Neural progenitor cell (in vitro differentiated cells): ENCODE measurements at places on chromosomes 4 and X.

DNA sequence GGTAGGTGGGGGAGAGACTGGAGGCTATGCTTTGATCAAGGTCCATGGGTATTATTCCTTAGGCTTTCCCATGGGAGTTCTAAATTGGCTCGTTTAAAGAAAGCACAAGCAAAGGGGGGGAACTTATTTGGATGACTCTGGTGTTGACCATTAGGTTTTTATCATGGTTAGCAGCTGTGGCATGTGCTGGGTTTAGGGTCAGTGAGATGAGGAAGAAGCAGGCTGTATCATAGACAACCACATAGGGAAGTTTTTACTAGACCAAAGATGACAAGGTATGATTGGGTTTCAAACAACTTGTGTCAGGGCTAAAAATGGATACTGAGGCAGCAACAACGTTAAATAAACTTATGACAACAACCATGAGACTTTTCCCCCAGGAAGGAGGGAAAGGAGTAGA is 97.7 kb downstream of the DNAAF6 start:
- no peak for DNase-seq

DNA sequence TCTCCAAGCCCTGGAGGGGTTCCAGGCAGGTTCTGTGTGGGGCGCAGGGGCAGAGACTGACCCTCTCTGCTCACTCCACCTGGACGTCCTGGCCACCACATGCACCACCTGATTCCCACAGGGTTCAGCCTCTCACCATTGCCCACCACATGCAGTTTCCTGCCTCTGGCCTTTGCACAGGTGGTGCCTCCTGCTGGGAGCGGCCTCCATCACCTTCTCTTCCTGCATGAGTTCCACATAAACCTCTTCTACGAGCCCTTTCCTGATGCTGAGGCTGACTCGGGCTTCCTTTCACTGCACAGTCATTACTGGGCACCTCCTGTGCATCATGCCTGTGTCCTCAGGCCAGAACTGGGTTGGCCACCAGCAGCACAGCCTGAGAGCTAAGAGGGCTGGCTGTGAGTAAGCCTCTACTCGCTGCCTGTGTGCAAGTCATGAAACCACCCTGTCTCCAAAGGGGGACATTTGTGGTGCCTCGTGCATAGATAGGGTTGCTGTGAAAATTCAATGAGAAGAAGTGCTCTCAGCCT is 19.9 kb downstream of the MAN2B2 start:
- DNase-seq: no peak

- DNase-seq: no peak
These were observed 153.5 kb downstream of the SH3BGRL start for GRCh38 chrX:81355436-81355835.

- no peak for DNase-seq
These were observed 137.1 kb downstream of the ARSF start for GRCh38 chrX:3178329-3178728.

DNA sequence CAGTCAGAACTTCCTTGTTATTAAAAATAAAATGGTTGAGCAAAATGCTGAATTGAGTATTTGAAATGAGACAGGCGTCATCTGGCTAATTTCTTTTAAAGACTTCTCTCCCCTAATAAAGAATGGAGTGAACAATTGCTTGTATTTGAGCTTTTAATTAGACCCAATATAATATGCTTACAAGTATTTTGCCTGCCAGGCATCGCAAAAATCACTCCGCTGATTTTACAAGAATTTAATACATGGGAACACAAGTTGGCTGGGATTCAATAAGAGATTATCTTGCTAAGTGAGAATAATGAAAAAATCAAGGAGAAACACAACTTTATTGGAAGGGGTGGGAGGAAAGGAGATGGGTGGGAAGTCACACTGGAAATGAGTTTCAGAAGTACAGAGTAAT is 52.3 kb downstream of the KLF3 start:
- DNase-seq: no peak

DNA sequence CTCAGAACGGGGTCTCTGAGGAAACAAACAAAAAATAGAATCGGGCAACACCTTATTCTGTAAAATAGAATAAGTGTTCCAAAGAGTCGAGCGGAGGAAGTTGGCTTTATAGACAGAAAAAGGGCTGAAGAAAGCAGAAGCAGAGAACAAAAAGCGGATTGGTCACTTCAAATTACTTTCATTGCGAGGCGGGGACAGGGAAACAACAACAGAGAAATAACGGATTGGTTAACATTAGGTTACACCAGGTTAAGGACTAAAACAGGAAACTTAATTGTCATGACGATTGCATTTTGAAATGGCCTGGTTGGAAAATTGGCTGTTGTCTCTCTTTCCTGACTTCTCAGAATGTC is 433 bp upstream of the COQ2 start:
- peak; percentile 20 for DNase-seq

- DNase-seq: no peak
These were observed 92.1 kb downstream of the SCFD2 start for GRCh38 chr4:53273726-53274125.

GRCh38 chr4:70925418-70925817 is 23.2 kb downstream of the MOB1B start:
- DNase-seq: no peak

GRCh38 chrX:46185923-46186810 is 359.1 kb downstream of the ZNF674 start:
- no peak for DNase-seq

DNA sequence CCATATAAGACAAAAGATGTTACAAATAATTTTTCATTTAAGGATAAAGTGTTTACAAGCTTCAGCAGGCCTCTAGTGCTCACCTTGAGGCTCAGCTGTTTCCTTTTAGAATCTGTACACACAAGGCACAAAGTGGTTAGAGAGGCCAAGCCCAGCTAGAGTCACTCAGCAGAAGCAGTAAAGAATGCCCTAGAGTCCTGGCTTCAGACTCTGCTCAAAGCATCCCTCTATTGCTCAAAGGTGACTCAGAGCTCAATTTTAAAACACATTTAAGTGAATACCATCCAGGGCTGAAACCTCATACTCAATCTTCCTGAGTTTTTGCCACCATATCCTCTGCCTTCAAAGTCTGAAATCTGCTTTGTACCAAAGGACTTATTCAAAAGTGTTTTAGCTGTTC is 22.6 kb upstream of the PHF8 start:
- DNase-seq: no peak

- DNase-seq: no peak
These were observed 20.4 kb downstream of the POF1B start for GRCh38 chrX:85359051-85359450.

DNA sequence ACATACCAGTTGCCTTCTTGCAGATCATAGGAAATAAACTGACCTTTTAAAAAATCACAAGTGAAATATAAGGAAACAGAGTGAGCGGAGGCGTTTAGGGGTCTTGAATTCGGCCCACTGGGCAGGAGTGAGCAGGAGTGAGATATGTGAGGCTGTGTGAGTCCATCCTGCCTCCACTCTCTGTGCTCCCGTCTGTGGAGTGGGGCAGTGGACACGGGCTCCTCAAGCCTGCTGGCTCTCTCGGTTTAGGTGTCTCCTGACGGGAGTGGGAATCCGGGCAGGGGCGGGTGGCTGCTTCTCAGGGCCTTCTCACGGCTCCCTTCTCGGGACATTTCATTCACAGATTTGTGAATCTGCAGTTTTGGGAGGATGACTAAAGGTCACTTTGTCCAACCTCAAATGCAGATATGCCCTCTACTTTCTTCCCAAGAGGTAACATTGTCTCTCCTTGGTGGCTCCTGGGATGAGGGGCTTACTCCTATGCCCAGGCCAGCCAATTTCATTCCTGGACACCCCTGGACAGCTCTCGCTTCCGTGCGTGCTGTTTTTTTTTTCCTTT is 27.6 kb downstream of the CYTL1 start:
- no peak for DNase-seq

DNA sequence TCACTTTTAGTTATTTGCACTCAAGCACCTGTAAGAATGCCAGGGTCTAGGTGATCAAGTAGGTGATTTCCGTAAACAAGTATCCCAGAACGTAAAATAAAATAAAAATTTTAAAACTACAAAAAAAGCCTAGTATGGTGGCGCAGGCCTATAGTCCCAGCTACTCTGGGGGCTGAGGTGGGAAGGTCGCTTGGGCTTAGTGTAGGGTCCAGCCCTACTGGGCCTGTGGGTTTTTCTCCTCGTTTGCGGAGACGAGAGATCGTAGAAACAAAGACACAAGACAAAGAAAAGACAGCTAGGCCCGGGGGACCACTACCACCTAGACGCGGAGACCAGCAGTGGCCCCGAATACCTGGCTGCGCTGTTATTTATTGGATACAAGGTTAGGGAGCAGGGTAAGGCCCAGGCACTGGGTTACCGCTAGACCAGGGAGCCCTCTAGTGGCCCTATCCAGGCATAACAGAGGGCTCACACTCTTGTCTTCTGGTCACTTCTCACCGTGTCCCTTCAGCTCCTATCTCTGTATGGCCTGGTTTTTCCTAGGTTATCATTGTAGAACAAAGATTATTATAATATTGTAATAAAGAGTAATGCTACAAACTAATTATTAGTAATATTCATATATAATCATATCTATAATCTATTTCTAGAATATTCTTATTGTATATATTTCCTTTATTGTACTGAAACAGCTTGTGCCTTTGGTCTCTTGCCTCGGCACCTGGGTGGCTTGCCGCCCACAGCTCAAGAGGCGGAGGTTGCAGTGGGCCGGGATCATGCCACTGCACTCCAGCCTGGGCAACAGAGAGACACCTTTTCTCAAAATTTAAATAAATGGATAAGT is 38.4 kb downstream of the SAGE1 start:
- peak; percentile 64 for DNase-seq

- DNase-seq: no peak
These were observed 501.9 kb downstream of the GABRG1 start for GRCh38 chr4:45621971-45622370.

GRCh38 chrX:135535077-135535940 is 14.8 kb downstream of the INTS6L start:
- DNase-seq: no peak

DNA sequence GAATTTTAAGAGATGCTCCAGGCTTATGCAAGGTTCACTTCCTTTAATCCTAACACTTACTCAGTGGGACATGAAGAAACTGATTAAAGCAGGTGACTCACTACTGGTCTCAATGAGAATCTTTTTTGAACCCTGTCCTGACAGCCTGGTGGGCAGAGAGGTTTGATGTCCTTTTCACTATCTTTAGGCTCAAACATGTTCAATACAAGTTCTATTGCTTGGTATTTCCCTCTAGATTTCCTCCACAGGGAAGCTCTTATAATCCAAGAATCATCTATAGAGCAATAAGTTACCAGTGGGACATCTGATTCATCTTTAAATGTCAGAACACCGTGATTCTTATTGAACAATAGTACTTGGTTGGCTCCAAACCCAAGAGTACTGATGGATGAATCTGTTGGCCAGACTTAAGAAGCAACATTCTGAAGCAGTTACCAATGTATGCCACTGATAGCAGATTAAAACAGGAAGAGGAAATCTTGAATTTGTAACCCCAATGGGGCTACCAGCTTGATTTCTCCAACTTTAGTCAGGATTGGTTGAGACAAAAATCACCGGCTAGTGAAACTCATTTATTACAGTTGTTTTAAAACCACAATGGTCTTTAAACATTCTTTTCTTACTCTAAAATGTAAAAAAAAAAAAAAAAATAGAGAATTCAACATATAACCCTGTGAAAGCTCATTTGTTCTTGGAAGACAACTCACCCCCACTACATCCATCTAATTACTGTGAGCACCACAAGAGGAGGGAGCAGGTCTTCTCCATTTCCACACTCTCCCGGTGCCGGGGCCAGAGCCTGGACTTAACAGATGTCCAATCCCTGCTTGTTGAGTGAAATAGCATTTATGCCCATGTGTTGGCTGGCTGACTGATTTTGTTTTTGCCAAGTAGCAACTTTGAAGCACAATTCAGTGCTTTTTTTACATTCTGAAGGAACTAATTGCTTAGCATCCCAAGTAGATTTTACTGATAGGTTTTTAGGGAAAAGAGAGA is 43.3 kb downstream of the FGFBP1 start:
- DNase-seq: no peak

- peak; percentile 68 for DNase-seq
These were observed 3.5 kb downstream of the EPGN start for GRCh38 chr4:74311696-74312313.

GRCh38 chr4:37769391-37769989 is 57.0 kb upstream of the PGM2 start:
- no peak for DNase-seq

- no peak for DNase-seq
These were observed 222.0 kb upstream of the ADAMTS3 start for GRCh38 chr4:72791054-72791453.

- DNase-seq: no peak
These were observed 265.1 kb upstream of the MAD2L1 start for GRCh38 chr4:120331486-120332370.

- DNase-seq: no peak
These were observed 6.8 kb downstream of the PPARGC1A start for GRCh38 chr4:23882976-23883531.

GRCh38 chr4:113952452-113953029 is 26.9 kb downstream of the ARSJ start:
- peak; percentile 78 for DNase-seq

DNA sequence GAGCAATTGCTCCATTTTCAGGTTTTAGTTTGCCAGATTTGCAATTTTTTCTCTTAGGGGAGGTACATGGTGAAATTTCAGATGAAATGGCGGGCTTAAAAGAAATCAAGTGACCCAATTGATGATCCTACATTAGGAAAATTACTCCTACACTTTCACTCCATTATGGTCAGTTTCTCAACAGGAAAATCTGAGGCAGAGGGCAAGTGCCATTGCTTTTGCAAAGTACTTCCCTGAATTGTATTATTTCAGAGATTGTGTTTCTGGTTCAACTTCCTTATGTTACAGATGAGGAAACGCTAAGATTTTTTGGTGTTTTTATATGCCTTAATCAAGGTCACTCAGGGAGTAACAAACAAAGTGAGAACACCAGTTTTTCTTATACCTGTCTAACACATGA is 302.2 kb downstream of the ARAP2 start:
- DNase-seq: no peak

GRCh38 chr4:165379678-165380064 is 863 bp downstream of the CPE start:
- peak; percentile 62 for DNase-seq

- DNase-seq: no peak
These were observed 3.3 kb downstream of the IL13RA1 start for GRCh38 chrX:118730500-118731247.

DNA sequence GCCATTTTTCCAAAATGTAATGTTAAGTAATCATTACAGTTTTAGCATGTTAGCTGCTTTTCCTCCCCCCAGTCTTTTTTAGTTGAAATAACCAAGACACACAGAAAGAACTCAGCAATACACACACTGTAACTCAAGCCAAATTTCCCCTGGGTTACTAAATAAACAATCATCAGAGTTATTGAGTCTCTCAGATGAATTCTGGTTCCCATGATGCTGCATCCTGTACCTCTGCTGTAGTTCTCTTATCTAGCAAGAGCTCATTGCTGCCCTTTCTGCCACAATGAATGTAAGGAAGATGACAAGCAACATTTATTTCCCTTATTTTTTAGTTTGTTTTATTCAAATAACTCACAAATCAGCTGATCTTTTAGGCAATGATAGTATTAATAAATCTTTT is 185.1 kb downstream of the ARHGAP6 start:
- no peak for DNase-seq

DNA sequence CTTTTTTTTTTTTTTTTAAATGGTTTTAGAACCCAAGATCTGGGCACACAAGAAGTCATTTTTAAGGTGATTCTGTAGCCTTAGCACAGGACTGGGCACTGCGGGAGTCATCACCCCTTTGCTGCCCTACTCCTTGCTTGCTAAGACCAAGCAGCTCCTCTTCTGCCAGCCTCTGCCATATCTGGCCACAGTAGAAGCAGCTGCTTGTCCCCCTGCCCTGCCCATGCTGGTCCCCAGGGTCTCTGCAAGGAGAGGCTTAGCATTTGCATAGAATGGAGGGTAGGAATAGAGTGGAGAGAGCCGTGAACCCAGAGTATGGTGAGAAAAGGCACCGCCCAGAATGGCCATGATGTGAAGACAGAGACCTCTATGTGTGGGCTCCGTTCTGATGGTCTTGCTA is 109.3 kb downstream of the ADRA2C start:
- no peak for DNase-seq
